ENCODE measurements at places on chromosomes 5 and 9.

DNA sequence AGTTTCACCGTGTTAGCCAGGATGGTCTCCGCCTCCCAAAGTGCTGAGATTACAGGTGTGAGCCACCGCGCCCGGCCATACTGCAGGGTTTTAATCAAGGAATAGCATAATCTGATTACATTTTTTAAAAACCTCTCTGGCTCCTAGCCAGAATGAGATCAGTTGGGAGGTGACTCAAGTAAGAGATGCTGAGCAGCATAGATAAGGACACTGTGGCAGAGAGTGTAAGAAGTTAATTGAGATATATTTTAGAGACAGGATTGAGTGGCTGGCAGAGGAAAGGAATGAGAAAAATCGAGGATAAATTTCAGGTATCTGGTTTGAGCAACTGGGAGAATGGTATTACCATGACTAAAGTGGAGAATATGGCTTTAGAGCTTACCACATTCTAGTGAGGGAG, 7.3 kb upstream of the RIGI start:
- DNase-seq: no peak

GRCh38 chr9:120198027-120198426, 381.9 kb downstream of the CDK5RAP2 start:
- no peak for DNase-seq

DNA sequence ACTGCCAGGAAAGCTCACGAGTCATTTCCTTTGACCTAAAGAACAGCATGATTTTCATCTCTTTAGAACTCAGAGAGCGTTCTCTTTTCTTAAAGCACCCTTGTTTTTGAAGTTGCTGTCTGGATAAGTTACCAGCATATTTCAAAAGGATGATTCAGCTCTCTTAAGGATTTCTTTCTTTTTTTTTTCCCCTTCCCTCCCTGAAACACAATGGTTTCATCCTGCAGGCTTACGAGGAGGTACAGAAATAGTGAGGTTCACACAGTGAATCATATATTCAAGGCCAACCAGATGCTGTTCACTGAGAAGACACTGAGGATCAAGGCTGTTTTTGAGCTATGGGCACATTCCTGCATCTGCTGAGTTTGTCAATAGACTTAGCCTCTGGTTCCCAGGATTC, 257.2 kb downstream of the KIF4B start:
- DNase-seq: no peak

DNA sequence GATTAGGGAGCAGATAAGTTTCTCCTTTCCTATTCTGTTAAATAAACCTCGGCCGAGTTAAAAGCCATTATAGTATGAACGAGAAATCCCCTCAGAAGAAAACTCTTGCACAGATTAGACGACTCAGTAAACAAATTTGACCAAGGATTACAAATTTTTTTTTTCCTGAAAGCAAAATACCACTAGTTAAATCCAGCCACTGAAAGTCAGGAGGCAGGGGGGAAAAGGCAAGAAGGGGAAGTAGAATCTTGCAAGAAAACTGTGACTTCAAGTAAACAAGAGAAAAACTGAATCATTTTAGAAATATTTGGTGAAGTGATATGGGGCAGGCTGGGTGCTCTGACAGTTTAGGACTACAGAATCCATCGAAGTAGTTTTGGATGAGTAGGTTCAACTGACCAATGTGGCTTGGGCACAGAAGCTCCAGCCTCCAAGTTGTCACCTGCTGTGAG, 251.0 kb downstream of the DENND1A start:
- no peak for DNase-seq

DNA sequence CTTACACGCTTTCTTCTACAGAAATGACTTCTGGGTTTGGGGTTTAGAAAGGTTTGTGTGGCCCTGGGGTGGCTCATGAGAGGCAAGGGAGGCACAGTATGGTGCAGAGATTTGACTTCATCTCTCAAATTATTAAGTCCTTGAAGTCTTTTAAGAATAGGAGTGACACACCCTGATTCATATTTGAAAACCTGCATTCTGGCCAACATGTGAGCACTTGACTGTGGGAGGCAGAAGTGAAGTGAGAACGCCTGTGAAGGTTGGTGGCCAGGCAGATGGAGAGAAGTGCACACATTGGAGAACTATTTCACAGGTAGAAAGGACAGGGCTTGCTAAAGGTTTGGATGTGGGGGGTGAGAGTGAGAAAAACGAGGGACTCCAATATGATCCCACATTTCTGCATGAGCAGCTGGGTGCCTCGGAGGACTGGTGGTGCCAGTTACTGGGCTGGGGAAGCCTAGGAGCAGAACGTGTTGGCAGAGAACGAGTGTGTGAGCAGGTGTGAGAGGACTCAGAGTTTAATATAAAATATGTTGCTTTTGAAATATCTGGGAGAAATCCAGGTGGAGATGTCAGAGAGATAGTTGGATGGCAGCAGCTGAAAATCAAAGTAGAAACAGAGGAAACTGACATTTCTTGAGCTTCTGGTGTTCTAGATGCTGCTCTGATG, 240.0 kb upstream of the ADAMTSL1 start:
- no peak for DNase-seq

- no peak for DNase-seq
Observed at GRCh38 chr9:114424126-114424525, 36.3 kb upstream of the AKNA start.

DNA sequence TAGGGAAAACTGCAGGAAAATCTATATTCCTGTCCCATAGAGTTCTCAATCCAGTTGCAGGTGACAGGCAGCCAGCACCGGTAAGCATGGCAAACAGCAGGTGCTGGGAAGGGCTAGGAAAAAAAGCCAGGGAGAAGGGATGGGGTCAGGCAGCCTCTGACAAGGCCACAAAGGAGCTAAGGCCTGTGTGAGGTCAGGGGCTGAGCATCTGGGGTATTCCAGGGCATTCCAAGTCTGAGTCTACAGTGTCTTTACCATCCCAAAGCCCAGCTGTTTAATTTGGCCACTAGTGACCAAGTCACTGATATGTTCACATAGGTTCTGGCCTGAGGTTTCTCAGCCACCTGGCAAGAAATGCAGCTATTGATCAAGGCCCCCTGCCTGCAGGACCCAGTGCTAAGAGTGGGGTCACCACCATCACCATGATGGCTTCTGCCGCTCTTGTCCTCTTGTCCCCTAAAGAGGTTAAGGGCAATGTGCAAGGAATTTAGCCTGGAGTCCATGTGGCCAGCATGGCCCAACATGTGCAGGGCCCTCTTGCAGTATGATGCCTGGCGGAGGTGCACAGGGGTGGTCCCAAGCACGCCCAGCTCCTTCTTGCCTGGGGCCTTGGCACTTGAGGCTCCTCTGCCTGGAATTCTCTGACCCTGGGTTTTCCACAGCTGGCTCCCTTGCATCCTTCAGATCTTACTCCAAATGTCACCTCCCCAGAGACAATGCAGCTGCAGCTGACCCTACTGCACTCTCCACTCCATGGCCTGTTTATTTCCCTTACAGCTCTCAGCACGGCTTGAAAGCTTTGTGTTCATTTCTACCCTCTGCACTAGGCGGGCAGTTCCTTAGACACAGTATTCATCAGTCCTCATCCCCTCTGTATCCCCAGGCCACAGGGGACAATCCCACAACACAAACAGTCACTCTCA, 213.1 kb downstream of the MSX2 start:
- DNase-seq: no peak
